Sigmoid colon (tissue), 7 donors: ENCODE measurements at places on chromosomes 7 and 10.
A peak's percentile ranks its signal among the peaks of the same experiment; 100 is the strongest.

GRCh38 chr7:153320681-153321080 is 561.1 kb downstream of the ACTR3B start:
- no peak for DNase-seq

DNA sequence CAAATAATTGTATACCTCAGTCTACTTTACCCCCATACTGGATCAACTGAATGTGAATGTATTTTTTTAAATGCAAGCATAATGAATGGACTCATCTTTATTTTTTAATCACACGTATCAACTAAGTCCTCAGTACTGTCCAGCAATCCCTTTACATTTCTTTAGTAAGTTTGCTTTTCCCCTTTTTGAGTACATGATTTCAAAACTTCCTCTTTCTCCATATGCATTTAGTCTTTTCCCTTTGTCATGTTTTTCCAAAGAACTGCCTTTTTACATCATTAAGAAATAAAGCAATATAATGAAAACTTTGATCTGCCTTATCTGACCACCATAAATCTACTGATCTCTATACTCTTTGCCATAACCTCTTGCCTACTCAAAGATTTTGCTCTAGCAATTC is 182.5 kb upstream of the AKR1E2 start:
- DNase-seq: no peak

- DNase-seq: peak; percentile 85
Observed at GRCh38 chr10:46992803-46993561, 81.8 kb downstream of the PTPN20 start.

- no peak for DNase-seq
Observed at GRCh38 chr10:80602881-80603280, 65.2 kb downstream of the SH2D4B start.

GRCh38 chr7:94741179-94741578 is 85.2 kb upstream of the SGCE start:
- no peak for DNase-seq

DNA sequence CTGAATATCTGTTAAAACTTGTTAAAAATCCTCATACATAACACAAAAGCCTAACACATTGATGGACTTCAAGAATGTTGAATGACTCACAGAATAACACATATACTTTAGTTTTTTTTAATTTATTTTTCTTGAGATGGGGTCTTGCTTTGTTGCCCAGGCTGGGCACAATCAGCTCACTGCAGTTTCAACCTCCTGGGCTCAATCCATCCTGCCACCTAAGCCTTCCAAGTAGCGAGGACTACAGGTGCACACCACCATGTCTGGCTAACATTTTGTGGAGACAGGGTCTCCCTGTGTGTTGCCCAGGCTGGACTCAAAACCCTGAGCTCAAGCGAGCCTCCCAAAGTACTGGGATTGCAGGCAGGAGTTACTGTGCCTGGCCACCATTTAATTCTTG is 28.1 kb downstream of the SUV39H2 start:
- no peak for DNase-seq

- no peak for DNase-seq
Observed at GRCh38 chr7:45215601-45216062, 58.0 kb downstream of the RAMP3 start.

DNA sequence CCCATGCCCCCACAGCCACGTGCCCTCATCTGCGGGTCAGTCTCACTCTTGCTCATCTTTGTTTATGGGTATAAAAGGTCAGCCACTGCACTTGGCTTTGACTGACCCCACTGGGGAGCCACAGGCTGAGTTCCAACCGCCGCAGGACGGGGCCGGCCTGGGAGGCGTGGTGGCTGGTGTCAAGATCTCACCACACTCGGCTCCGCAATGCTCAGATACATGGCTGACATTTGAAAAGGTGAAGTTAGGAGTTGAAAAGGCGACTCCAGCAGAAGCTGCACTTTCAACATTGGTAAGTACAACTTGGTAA is 14.9 kb downstream of the TUBGCP2 start:
- DNase-seq: no peak

- DNase-seq: no peak
Observed at GRCh38 chr7:78413568-78413967, 615.0 kb downstream of the PHTF2 start.

DNA sequence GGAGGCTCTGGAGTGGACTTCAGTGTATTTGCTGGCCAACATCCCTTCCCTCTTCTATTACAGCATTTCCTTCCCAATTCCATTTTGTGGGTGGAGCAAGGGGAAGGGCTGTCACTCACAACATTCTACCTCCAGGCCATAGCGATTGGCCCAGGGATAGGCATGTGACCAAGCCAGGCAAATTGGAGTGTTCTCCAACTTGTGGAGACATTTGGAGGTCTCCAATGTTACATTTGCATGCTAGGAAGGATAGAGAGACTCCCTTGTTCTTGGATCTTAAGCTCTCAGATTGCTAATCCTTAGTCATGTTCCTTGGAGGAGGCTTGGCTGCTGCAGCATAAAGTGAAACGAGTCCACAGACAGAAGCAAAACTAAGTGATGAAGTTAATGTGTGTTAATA is 95.6 kb upstream of the KIF5B start:
- DNase-seq: no peak

DNA sequence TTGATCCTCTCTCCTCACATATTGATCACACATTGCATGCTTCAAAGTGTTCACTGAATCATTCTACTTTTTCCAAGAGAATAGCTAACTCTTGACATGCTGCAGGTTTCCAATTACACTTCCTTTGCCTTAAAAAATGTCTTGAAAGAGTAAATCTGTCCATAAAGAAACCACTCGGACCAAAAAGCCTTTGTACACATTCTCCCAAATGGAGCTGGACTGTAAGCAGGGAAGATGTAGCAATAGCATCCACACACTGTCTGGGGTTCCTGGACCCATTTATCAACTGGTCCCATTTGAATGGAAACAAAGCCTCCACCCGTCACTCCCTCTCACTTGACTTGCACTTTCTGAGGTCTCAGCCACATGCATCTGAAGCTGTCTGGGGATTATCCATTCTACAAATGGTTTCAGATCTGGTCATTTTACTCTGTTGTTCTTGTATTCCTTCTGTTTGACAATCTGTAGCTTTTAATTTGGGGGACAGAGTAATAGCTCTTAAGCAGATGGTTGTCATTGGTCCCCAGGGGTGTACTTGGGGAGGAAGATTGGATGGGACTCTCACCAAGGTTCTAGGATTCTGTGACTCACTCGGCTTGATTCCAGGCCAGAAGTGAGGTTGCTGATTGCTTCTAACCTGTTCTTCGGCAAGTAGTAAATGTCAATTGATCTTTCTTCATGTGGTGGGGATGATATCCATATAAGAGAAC is 203.5 kb downstream of the HIBADH start:
- DNase-seq: peak; percentile 68

DNA sequence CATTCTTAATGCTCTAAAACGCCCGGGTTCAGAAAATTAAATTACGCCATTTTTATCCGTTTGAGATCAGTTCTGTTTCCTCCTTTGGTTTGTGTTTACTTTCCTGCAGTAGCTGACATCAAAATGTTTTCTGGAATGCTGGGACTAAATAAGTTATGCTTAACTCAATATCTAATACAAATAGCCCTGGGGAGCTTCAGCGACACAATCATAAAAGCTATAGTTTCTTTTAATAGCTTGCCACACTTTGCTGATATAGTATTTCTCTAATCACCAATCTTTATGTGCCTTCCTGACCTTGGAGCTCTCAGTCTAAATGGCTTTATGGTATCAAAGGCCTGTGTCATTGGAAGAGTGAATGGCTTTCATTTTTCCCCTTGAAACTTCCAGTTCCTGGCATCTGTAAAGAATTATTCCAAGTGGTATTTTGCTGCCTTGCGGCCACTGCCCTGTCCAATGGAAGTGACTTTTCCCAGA is 202.7 kb downstream of the HDAC9 start:
- DNase-seq: no peak

- DNase-seq: no peak
Observed at GRCh38 chr7:66950763-66951162, 29.7 kb downstream of the TMEM248 start.

DNA sequence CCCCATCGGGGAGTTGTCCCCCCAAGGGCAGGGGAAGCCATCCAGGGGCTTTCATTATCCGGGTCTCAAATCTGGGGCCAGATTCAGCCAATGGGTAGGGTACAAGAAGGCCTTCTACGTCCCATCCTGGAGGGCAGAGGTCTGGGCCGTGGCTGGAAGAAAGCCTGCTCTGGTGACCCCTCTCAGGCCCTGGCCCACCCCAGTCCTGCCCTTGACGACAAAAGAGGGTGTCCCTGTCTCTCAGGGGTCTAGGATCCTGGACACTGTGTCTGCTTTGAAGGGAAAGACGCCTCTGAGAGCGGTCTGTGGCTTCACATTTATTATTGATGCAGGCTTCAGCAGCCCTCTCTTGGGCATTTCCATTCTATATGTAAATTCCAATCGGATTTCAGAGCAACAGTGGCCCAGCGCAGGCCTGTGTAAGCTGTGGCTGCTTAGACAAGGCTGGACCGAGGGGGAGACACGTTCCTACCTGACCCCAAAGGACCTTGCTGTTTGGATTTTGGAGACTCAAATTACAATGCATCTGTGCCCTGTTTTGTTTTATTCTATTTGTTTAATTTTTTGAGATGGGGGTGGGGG is 83.2 kb upstream of the BAIAP2L1 start:
- DNase-seq: no peak

- no peak for DNase-seq
Observed at GRCh38 chr7:543501-544337, 24.1 kb upstream of the PDGFA start.

- DNase-seq: no peak
Observed at GRCh38 chr10:6406220-6407033, 173.6 kb downstream of the PRKCQ start.

DNA sequence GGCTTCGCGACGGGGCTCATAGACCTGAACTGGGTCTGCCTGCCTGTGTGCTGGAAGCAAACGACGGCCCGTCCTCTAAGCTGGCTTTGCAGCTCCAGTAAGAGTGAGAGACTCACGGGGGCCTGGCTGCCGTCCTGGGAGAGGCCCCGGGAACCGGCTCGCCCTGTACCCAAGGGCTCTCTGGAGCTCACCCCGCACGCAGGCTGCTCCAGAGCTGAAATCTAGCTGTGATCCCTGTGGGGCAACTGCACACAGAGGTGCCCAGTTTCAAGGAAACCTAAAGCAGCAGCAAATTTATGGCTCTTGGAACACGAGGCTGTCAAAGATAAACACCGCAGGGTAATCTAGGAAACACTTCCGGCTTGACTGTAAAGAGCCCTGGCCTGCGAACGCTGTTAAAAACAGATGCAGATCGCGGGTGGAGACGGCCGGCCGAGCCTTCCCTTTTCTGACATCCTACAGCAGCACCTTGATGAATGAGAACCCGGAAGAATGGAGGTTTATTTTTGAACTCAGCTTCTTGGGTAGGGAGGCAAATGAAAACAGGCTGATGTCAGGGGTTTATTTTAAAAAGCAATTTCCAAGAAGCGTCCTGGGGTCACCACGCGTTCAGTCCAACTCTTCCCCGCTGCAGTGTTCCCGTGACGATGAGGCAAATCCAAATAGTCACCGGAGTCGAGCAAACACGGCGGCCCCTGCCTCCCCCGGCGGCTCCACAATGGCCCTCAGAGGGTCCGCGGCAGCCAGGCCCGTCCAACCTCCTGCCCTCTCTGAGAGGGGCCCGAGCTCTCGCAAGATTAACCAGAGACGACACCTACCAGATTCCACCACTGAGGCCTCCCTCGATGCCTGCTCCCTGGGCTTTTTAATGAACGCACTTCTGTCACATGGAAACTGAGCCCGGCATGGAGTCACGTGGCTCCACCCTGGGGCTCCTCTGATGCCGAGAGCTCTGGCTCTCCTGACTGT is 29.6 kb downstream of the AMZ1 start:
- DNase-seq: peak; percentile 79

GRCh38 chr7:45978731-45979211 is 57.7 kb upstream of the IGFBP3 start:
- no peak for DNase-seq

- DNase-seq: no peak
Observed at GRCh38 chr7:92057375-92057774, 76.9 kb downstream of the CYP51A1 start.

DNA sequence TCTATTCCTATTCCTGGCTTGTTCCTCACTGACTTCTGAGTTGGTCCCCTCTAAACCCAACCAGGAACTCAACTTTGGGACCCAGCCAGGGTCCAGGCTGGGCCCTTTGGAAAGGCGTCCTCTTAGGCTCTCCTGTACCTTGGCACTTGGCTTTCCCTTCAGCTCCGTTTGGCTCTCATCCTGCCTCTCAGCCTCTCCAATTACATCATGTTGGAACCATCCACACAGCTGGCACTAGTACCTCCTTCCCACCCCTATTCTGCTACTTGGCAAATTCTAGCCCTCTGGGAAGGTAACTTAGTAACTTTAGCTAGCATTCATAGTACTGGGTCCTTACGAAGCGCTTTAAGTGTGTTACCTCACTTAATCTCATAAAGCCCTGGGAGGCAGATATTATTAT is 205.3 kb upstream of the HABP2 start:
- peak; percentile 84 for DNase-seq

GRCh38 chr10:43231523-43232078 is 35.3 kb downstream of the RASGEF1A start:
- peak; percentile 53 for DNase-seq

DNA sequence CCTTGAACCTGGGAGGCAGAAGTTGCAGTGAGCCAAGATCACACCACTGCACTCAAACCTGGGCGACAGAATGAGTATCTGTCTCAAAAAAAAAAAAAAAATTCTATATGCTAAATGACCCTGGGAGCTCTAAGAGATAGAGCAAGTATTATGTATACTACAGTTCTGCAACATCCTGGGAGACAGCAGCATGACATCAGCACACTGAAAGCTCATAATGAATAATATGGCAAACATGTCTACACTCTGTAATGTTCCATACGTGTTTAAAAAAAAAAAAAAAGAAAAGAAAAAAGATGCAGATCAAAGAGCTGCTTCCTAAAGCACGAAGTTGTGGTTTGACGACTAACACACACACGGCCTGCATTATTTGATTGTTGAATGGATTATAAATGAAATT is 72.5 kb downstream of the CUL2 start:
- DNase-seq: no peak

- no peak for DNase-seq
Observed at GRCh38 chr10:89879121-89879520, 177.7 kb downstream of the KIF20B start.

GRCh38 chr7:18555968-18556367 is 60.4 kb downstream of the HDAC9 start:
- DNase-seq: no peak

DNA sequence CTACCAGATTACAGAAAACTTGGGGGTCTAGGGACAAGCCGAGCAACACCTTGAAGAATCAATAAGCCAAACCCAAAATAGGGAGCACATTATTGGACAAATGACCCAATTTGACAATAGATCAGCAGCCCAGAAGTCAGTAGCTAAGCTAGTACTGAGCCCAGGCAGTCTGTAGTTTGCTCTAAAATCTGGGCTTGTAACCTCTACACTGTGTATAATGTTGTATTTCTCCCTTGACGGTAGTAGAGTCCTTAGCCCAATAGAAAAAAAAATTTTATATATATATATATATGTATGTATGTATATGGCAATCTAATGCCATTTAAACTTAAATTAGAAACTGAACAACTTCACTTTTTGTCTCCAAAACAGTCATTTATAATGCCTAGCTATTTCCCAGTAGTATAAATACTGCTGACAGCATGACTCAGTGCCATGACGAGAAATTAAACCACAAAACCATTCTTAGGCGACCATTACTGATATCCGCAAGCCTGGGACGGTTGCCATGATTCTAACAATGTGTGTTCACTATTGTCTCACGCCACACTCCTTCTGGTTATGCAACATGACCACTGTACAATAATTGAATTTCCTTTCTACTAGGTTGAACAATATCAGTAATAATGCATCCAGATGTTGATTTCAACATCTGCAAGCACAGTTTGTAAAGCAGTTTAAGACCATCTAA is 110.5 kb downstream of the IPMK start:
- no peak for DNase-seq
